Skeletal muscle cell (primary cell): ENCODE measurements at places on chromosomes 6 and 20.
A peak's percentile ranks its signal among the peaks of the same experiment; 100 is the strongest.

GRCh38 chr20:17315407-17316231, 88.8 kb downstream of the PCSK2 start:
- DNase-seq, result no peak

DNA sequence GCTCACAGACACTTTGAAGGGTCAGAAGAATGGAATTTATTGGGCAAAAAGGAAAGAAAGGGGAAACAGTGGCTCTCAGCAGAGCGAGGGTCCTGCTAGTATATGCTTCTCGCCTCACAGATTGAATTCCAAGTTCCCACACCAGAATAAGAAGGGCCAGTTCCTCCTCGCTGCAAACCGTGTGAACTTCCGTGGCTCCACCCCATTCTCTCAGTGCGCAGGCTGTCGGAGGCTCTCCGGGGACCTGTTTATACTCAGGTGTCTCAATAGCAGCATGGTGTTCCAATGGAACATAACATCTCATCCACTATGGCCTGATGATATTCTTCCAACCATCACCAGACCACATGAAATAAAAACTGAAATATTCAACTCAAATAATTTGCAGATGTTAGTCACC, 4.6 kb downstream of the SAMD3 start:
- no peak for DNase-seq

- peak; percentile 65 for DNase-seq
Observed at GRCh38 chr6:30102414-30102969, 10.4 kb downstream of the TRIM31 start.

DNA sequence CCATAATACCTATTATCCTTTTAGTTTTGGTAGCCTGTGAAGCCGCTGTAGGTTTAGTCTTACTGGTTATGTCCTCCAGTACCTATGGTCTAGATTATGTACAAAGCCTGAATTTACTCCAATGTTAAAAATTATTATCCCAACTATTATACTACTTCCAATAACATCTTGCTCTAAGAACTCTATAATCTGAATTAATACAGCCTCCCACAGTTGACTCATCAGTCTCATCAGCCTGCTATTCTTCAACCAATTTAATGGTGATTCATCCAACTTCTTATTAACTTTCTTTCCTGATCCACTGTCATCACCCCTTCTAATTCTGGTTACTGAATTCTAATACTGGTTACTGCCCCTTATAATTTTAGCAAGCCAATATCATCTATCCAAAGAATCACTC, 370.3 kb upstream of the OPRM1 start:
- no peak for DNase-seq

GRCh38 chr6:153058909-153059308, 56.4 kb upstream of the MTRF1L start:
- DNase-seq, result no peak

DNA sequence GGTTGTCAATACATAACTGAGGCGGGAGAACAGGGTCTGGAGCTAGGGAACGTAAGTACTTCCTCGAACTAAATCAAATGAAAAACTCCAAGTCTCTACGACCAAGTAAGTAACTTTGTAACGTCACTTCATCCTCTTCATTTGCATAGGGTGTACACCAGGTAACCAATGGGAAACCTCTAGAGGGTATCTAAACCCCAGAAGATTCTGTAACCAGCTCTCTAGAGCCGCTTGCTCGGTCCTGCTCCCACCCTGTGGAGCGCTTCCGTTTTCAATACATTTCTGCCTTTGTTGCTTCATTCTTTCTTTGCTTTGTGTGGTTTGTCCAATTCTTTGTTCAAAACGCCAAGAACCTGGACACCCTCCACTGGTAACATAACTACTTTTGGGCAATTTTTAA, 133.5 kb upstream of the TMEM170B start:
- no peak for DNase-seq

GRCh38 chr6:83429857-83430610, 817 bp downstream of the ME1 start:
- DNase-seq, result no peak

DNA sequence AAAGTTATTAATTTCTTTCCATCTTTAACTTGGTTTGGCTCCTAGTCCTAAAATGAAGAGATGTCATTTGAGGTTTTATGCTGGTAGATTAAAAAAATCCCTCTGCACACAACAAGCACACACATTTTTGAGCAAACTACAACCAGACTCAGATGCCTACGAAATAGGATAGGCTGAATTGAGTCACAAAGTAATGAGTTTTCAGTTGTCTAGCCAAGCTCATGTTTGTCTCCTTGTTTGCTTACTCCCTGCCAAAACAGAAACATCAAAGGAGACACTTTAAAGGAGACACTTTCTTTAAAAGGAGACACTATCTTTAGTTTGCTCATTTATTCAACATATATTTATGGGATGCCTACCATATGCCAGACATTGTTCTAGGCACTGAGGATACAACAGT, 56.2 kb downstream of the TPBG start:
- DNase-seq, result no peak
